ENCODE measurements at places on chromosomes 16 and 17.

DNA sequence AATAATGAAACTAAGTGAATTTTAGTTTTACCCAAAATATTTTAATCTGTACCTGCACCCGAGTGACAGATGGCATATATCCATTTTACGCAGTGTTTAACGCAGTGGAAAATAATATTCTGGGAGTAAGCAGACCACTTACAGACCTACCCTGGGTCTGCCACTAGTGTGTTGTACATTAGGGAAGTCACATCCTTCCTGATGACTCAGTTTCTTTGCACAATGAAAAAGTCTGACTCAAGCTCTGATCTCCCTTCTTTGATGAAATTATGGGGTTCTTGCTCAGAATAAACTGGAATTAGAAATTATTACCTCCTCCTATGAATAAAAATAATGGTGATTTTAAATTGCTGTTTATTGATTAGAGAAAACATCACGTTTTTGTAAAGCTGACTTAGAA lies 123.2 kb upstream of the AXIN2 start:
- DNase-seq, result no peak

DNA sequence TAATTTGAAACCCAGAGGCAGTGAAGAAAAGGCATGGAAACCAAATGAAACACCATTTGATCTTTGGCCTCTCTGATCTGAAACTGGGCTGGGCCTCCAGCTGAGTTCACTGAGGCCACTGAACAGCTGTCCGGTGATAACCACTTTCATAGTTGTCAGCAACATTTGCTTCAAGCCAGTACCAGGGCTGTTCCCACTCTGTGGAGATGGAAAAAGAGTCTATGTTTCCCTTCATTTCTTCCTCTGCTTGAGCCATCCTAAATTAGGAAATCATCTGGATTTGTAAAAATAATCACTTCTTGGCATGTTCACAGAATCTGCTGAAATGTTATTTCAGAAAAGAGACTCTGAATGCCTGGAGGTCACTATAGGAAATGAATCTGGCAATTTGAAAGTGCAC lies 119.3 kb downstream of the STX8 start:
- DNase-seq, result no peak

- DNase-seq, result no peak
Observed at GRCh38 chr16:52721331-52721730, 174.4 kb upstream of the TOX3 start.

DNA sequence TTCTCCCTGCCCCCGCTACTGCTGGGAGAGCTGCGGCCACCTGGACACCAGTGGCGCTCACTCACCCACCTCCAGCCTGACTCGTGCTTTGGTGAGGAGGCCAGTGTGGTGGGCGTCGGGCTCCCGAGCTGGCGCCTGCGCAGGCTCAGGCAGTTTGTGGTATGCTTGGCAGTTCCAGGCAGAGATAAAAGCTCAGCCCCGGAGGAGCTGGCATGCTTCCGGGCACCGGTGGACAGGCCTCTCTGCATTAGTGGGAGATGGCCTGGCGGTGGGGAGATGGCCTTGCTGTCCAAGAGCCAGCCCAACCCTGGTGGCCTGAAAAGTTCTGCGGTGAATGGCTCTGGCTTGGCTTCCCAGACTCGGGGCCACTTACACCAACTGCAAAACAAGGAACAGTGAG lies 4.1 kb downstream of the ADGRG1 start:
- no peak for DNase-seq

GRCh38 chr16:87843678-87844105 lies 25.6 kb downstream of the SLC7A5 start:
- no peak for DNase-seq

- DNase-seq, result no peak
Observed at GRCh38 chr16:660132-660458, 7.8 kb upstream of the RHOT2 start.

DNA sequence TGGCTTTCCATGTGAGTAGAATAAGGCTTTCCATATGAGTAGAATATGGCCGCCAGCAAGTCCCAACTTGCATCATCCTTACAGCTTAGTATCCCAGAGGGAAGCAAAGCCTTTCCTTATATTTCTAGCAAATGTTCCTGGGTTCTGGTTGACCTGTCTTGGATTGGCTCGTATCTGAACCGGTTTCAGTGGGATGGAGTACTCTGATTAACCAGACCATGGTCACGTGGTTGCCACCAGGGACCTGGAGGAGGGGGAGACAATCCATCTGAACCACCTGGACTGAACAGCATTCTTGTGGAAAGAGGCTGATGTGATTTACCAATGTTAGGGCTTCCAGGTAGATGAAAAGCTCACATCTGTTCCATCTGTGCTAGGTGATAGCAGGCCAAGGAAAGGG lies 89.0 kb downstream of the SHISA6 start:
- DNase-seq, result no peak

- no peak for DNase-seq
Observed at GRCh38 chr17:70699408-70699807, 530.1 kb downstream of the KCNJ2 start.

DNA sequence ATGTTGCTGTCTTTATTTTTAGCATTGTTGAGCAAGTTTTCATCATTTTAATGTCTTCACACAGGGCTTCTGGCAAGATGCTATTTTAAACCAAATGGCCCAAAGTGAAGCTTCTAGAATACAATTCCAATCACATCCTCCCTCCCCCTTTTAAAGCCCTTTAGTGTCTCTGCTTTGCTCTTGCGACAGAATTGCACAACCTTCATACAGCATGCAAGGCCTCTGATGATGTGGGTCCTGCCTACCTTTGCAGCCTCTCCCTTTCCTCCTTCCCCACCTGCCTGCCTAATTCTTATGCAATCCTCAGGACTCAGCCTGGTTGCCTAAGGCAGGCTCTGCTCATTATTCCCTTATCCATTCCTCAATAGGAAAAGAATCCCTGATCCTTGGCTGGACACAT lies 381.7 kb downstream of the SLC39A11 start:
- DNase-seq, result peak; percentile 61

DNA sequence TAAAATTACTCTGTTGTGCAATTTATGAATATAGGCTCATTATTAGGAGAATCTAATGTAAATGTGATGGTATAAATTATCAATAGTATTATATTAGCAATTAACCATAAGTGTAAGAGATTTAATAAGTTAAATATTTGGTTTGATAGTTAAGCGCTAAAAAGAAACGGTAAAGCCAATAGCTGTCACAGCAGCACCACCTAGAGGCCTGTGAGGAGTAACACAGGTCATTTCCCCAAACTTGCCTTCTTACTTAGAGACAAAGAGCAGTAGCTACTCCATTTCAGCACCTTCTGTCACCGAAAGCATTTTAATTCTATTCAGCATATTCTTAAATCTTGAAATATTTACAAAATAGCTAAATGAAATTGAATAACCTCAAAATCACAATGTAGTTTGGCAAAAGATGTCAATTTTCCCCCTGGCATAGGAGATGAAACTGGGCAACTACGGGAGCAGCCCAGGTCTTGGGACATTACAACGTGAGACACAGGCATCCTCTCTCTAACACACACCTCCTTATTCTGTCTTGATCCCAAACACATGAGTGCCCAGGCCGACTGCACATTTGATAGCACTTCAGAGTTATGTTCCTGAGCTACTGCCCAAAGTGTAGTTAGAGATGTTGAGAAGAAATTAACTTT lies 14.3 kb upstream of the DYNLRB2 start:
- DNase-seq, result peak; percentile 30

GRCh38 chr17:798246-798645 lies 16.1 kb downstream of the MRM3 start:
- no peak for DNase-seq

DNA sequence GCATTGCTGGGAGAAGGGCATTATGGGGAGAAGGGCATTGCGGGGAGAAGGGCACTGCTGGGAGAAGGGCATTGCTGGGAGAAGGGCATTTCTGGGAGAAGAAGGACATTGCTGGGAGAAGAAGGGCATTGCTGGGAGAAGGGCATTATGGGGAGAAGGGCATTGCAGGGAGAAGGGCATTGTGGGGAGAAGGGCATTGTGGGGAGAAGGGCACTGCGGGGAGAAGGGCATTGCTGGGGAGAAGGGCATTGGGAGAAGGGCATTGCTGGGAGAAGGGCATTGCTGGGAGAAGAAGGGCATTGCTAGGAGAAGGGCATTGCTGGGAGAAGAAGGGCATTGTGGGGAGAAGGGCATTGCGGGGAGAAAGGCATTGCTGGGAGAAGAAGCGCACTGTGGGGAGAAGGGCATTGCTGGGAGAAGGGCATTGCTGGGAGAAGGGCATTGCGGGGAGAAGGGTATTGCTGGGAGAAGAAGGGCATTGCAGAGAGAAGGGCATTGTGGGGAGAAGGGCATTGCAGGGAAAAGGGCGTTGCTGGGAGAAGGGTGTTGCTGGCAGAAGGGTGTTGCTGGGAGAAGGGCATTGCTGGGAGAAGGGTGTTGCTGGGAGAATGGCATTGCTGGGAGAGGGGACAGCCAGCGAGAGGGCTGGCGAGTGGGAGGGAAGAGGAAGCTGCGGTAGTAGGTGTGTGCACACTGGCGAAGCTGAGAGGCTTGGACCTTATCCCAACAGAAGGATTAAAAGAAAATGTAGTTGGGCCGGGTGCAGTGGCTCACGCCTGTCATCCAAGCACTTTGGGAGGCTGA lies 4.6 kb upstream of the PYDC1 start:
- DNase-seq, result peak; percentile 65

DNA sequence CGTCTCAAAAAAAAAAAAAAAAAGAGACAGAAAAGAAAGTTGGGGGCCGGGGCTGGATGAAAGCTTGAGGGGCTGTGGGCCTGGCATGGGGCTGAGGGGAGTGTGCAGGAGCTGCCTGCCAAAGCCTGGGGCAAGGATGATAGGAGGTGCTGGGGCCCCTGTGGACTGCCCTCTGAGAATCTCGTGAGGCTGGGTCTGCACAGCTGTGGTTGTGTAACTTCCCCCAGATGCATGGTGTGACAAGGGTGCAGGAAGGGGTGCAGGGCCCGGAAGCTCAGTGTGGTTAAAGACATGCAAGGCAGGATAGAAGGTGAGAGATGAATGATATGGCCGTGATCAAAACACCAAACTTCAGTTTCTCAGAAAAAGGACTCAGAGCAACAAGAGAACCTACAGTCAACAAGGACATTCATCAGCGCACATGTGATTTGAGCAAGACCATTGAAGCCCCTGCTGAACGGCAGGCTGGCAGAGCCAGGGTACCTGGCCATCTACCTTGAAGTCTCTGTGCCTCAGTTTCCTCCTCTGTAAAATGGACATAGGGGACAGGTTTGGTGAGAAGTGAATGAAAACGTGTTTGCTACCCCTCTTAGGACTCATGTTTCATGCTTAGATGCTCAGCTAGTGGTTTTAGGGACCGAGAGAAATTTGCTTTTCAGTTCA lies 9.6 kb downstream of the IL32 start:
- DNase-seq, result peak; percentile 83

- DNase-seq, result no peak
Observed at GRCh38 chr17:28724500-28725165, 1.4 kb downstream of the TLCD1 start.

DNA sequence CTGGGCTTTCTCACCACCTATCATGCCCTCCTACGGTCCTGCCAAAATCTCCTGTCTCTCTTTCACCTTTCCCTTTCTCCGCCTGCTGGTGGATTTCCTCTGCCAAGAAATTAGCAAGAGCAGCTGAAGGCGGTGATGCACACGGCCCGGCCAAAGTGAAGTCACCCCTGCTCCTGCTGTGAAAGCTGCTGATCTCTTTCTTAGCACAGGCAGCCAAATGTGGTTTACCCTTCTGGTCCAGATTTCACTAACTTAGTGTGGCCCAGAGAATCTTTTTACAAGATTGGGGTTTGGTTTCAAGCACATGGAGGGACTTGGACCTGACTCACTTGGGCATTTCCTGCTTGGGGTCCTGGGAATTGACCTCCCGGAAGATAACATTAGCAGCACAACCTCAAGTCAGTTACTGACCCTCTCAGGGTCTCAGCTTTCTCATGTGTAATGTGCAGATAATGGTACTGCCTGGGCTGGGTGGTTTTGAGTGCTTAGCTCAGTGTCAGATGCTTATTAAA lies 155.7 kb downstream of the SOCS1 start:
- no peak for DNase-seq

DNA sequence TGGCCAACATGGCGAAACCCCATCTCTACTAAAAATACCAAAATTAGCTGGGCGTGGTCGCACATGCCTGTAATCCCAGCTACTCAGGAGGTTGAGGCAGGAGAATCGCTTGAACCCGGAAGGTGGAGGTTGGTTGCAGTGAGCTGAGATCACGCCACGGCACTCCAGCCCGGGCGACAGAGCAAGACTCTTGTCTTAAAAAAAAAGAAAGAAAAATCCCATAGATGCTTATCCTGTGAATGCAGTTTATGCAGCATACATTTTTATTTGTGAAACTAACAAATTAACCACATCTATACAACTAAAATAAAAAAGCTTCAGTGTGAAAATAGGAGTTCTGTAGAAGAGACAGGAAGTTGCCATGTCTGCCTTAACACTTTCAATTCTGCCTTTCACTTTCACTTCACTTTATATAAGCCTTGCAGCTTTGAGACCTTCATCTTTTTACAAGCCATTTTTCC lies 7.1 kb downstream of the IGSF6 start:
- no peak for DNase-seq

GRCh38 chr17:10624969-10625368 lies 32.1 kb downstream of the MYH3 start:
- DNase-seq, result no peak

DNA sequence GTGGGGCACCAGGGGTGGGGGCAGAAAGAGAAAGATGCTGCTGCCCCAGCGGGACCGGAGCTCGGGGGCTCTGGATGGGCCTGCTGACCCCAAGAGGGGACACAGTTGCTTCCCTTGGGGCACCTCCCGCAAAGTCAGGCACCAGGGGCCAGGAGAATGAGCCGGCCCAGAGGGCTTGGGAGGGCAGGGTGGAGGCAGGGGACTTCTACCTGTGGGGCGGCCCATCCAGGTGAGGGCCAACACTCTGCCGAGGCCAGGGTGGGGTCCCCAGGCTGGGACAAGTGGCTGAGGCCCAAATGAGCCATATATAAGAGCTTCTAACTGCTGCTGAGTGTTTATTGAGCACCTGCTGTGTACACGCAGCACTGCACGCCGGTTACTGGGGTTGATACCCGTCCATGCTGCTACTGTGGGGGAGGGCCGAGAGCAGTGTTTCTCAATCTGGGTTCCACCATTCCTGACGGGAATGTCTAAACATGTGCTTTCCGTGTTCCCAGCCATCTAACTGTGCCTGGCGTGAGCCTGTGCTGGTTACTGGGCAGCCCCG lies 211.7 kb upstream of the GSE1 start:
- DNase-seq, result no peak

- peak; percentile 69 for DNase-seq
Observed at GRCh38 chr16:2874912-2875362, 8.1 kb upstream of the FLYWCH2 start.

GRCh38 chr16:69223882-69224281 lies 36.9 kb downstream of the SNTB2 start:
- DNase-seq, result no peak

- no peak for DNase-seq
Observed at GRCh38 chr17:32303781-32304288, 38.1 kb downstream of the C17orf75 start.
